Activated naive CD4-positive, alpha-beta T cell (primary cell): ENCODE measurements at places on chromosomes 6 and 20.

- no peak for DNase-seq
Observed at GRCh38 chr6:25232479-25232878, 46.7 kb upstream of the CARMIL1 start.

DNA sequence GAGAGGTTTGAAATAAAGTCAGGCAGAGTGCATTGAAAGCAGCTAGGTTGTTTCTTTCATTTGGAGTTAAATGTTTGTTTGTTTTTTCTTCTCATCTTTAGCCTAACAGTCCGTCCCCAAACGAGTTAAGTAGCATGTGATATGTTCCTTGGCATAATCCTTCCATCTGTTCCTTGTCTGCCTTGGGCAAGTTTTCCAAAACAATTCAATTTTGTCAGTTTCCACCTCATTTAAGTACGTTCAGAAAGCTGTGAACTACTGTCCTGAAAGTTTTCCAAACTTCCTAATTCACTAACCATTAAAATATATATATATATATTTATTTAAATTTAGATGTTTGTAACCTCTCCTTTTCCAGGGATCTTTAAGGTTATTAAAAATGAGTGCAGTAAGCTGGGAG lies 61.8 kb upstream of the HDAC2 start:
- DNase-seq, result no peak

GRCh38 chr20:52998268-52998667 lies 26.1 kb downstream of the TSHZ2 start:
- no peak for DNase-seq

DNA sequence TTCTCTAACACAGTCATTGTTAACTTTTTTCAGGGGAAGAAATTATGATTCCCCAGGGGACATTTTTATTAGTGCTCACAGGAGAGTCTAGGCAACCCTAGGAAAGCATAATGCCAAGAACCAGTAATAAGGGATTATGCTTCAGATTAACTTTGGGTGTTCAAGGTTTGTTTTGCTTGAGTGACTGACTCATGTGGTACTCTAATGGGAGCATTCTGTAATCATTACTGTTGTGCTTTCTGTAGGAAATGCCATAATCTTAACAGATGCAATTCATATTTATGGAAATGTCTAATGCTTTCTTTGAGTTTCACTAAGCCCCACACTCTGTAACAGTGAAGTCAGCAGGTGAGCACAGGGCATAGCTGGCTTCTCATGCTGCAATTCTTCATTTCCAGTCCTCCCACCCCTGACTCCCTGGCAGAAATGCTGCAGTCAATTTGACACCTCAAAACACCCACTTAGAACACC lies 263.4 kb upstream of the MAN1A1 start:
- no peak for DNase-seq

GRCh38 chr6:130434174-130434873 lies 68.5 kb downstream of the TMEM200A start:
- DNase-seq, result no peak

DNA sequence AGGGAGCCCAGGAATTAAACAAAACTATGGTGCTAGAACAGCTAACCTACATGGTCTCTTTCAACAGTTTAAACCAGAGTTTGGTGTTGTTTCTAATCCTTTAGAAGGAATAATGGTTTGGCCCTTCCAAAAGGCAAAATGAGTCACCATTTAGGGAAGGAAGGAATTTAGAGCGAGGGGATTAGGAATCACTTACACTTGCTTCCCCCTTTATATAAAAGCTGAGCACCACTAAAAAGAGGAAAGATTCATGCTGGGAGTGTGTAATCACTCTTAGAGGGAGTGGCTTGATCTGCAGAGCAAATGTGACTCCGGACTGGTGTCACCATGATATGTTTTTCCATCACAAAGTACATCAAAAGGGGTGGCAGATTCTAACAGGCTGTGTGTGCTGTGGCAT lies 63.6 kb downstream of the F13A1 start:
- no peak for DNase-seq

DNA sequence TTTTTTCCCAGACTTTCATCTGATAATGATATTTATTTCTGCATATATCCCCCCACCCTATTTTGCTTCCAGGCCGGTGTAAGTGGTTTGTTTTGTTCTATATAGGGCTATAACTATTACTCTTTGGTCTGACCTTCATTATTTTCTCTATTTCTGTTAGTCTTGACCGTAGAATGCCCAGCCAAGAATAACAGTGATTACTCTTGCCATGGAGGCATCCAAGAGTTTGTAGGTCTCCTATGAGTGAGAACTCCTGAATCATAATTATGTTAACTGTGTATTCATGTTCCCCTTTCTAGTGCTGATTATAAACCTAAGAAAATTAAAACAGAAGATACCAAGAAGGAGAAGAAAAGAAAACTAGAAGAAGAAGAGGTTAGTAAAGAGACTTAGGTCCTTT lies 52.2 kb downstream of the TOP1 start:
- DNase-seq, result no peak

DNA sequence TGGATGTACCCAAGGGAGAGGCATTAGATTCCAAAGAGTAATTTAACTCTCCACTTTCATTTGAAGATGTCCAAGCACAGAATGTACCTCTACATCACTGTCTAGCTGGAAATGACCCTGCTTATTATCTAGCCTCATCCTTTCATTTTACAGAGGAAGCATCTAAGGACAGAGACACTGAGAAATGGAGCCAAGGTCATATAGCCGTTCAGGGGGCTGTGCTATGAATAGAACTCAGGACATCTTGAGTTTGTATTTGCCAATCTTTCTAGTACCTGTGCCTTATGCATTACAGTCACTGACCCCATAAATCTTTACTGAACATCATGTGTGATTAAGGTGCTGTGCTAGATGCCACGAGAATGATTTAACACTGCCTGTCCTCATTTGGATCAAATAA lies 138.2 kb upstream of the SPTLC3 start:
- DNase-seq, result no peak

GRCh38 chr6:84260926-84261325 lies 33.5 kb upstream of the CEP162 start:
- DNase-seq, result no peak

DNA sequence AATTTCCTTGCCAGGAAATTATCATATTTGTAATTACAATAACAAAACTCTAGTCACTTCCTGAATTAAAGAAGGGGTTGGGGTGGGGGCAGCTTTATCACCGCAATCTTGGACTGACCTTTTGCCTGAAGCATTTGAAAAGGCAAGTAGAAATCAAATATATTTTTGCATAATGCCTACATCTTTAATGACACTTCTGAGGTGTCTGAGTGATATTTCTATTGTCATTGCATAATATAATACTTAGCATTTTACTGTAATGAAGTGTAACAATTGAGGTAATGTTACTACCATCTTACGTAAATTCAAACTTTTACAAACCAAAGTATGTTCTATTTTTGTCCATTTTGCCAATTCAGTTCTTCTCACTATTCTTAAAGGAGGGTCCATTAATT lies 65.2 kb downstream of the SYNE1 start:
- DNase-seq, result no peak

GRCh38 chr6:89948876-89949275 lies 54.6 kb downstream of the GJA10 start:
- no peak for DNase-seq

GRCh38 chr6:7642791-7643190 lies 52.8 kb downstream of the SNRNP48 start:
- no peak for DNase-seq

GRCh38 chr20:9360431-9360830 lies 154.0 kb upstream of the LAMP5 start:
- no peak for DNase-seq

DNA sequence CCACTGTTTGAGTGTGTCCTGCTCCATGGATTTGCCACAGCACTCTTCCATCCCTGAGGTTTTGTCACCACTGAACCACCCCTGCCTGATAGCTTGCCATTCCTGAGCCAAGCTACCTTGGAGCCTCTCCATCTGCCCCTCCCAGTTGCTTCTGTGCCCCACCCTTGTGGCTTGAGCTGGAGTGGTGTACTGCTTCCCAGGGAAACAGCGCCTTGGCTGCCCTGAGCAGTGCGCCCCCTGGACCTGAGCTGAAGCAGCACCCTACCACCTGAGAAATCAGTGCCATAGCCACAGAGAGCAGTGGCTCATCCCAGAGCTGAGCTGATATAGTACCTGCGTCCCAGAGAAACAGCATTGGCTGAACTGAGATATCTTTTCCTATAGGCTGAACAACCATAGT lies 40.3 kb downstream of the IL22RA2 start:
- DNase-seq, result no peak

- DNase-seq, result no peak
Observed at GRCh38 chr6:130794738-130795137, 32.5 kb upstream of the SMLR1 start.

DNA sequence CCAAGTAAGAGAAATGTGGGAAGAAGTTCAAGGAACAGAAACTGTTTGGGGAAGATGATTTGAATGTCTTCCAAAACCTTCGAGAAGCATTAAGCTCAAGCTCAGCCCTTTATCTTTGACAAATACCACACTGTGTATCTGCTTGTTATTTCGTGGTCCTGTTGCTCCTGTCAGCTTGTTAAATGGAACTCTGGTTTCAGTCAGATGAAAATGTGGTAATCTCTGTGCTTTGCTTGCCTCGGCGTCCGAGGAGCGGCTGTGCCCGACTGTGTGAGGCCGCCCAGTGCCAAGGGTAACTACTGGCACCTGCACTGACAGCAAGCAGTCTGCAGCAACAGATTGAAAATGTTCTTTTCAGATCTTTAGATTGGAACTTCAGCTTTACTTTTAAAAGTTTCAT lies 577.9 kb upstream of the FLRT3 start:
- no peak for DNase-seq
